ENCODE measurements at places on chromosomes 3 and 15. TPM values are rescaled to one million over a fixed set of nuclear protein-coding genes. Genes with fewer than 3 reads are reported as not detected.

The GOLGA6A gene
- not detected for total RNA-seq

DNA sequence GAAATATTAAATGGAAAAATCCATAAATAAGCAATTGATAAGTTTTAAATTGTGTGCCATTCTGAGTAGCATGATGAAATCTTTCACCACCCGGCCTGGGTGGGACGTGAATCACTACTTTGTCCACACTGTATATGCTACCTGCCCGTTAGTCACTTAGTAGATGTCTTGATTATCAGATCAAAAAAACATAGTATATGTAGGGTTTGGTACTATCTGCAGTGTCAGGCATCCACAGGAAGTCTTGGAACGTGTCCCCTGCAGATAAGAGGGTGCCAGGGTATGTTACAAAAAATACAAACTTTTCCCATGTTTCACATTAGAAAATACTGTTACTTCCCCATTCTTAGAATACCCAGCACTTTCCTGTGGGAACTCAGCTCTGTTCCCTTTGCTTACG lies 35.2 kb downstream of the FAM81A start:
- H3K36me3 ChIP-seq, result no peaks in the 10 kb centered on the region
- H3K4me1 ChIP-seq, result no peaks in the 10 kb centered on the region
- no peak for DNase-seq
- H3K27me3 ChIP-seq, result no peaks in the 10 kb centered on the region

The GOLGA6D gene
- not detected for total RNA-seq

DNA sequence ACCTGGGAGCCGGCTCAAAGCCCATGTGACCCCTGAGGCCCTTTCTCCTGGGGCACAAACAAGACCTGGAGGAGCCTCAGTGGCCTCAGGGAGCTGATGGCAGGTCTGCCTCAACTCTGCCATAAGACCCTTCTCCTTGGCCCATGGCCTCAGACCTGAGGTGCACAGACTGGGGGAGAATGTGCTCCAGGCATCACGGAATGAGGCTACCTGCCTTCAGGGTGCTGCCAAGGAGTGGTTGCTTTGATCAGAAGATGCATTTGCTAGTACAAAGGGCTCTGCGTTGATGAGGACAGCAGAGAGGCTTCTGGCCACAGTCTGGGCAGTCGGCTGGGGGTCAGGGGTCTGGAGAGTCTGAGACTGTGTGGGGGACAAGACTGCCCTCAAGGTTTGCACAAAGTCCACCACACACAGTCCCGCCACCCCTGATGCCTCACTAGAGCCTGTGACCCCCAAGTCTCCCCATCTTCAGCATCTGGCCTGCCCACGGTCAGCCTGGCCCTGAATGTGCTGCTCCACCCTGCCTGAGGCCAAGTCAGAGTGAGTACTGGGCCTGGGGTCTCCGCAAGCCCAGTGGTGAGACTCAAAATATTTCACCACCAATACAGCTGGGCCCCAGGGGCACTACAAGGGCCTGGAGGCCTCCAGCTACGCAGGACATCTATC lies 26.6 kb downstream of the ALDH1L1 start:
- H3K27ac ChIP-seq, result no peak overlapping the region
- H3K27me3 ChIP-seq, result no peaks in the 10 kb centered on the region
- H3K36me3 ChIP-seq, result no peaks in the 10 kb centered on the region
- no peak for DNase-seq
- no peak overlapping the region for H3K4me3 ChIP-seq

DNA sequence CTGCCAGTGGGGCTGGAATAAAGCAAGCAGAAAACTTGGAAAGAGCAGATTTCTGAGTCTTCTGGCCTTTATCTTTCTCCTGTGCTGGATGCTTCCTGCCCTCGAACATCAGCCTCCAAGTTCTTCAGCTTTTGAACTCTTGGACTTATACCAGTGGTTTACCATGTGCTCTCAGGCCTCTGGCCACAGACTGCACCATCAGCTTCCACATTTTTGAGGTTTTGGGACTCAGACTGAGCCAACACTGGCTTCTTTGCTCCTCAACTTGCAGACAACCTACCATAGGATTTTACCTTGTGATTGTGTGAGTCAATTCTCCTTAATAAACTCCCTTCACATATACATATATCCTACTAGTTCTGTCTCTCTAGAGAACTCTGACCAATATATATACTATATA lies 706.6 kb downstream of the NR2F2 start:
- no peaks in the 10 kb centered on the region for H3K4me1 ChIP-seq
- DNase-seq, result no peak
- H3K27ac ChIP-seq, result no peak overlapping the region
- H3K36me3 ChIP-seq, result no peaks in the 10 kb centered on the region

DNA sequence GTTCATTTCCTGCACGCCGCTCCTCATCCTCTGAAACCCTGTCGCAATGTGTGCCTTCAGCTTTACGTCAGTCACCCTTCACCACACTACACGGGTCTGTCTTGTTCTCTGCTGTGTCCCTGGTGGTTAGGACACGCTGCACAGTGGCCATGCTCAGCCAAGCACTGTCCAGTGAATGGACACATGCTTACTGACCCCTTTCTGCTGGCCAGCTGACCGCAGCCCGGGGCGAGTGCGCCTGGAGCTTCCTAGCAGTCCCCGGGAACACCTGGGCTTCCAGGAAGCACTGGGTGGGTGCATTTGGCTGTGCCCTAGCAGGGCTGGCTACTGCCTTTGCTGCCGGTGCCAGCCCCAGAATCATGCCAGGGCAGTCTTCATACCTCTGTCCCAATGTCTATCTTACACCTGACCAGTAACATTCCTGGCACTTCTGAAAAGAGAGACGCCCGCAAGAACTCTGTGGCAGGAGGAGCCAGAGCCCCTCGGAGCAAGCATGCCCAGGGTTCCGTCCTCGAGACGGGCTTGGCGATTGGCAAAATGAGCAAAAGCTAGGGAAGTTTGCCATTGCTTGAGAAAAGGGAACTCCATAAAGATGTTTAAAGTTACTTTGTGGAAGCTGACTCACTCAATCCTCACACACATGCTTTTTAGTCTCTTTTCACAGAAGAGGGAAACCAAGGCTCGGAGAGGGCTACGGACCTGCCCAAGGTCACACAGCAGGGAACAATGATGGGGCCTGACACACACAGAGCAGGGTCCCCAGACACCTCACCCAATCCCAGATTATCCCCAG lies 15.7 kb upstream of the ZXDC start:
- no peak overlapping the region for H3K27ac ChIP-seq
- no peaks in the 10 kb centered on the region for H3K27me3 ChIP-seq
- H3K36me3 ChIP-seq, result no peaks in the 10 kb centered on the region
- H3K4me1 ChIP-seq, result peaks cover 12% of the 10 kb centered on the region
- H3K4me3 ChIP-seq, result no peak overlapping the region

- DNase-seq, result no peak
- H3K4me3 ChIP-seq, result no peak overlapping the region
- no peaks in the 10 kb centered on the region for H3K36me3 ChIP-seq
- peaks cover 39% of the 10 kb centered on the region for H3K4me1 ChIP-seq
Observed at GRCh38 chr3:194736896-194737600, 51.4 kb downstream of the FAM43A start.

- no peaks in the 10 kb centered on the region for H3K27me3 ChIP-seq
- no peaks in the 10 kb centered on the region for H3K36me3 ChIP-seq
- DNase-seq, result no peak
- H3K27ac ChIP-seq, result no peak overlapping the region
- H3K4me1 ChIP-seq, result no peaks in the 10 kb centered on the region
Observed at GRCh38 chr3:167300207-167300606, 79.9 kb downstream of the ZBBX start.

The PRR20G gene
- total RNA-seq, result not detected

GRCh38 chr3:197327701-197328100 lies 29.3 kb upstream of the DLG1 start:
- no peaks in the 10 kb centered on the region for H3K4me1 ChIP-seq
- H3K4me3 ChIP-seq, result no peak overlapping the region
- no peaks in the 10 kb centered on the region for H3K27me3 ChIP-seq

The PLOD2 gene
- 6.8 TPM for total RNA-seq

DNA sequence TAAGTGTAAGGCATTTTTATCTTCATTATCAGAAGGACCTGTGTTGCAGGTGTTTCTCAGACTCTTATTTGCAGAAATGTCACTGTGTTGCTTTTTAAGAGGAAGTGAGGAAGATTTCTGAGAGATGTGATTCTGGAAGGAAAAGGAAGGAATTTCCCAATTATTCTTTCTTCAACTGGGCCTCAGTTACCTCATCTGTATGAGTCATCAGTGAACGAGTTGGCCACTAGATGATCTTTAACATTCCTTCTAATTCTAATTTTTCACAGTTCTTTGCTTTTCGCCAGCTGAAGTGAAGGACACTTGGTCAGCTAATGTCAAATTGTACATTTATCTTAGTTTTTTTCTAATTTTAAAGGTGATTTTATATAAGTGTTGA lies 28.9 kb downstream of the CLEC3B start:
- no peak for DNase-seq
- H3K27ac ChIP-seq, result no peak overlapping the region
- H3K27me3 ChIP-seq, result no peaks in the 10 kb centered on the region
- H3K4me1 ChIP-seq, result no peaks in the 10 kb centered on the region
- H3K36me3 ChIP-seq, result no peaks in the 10 kb centered on the region

The SLC28A1 gene
- 0.84 TPM for total RNA-seq

GRCh38 chr3:69219101-69219708 lies 96.8 kb upstream of the LMOD3 start:
- H3K36me3 ChIP-seq, result peaks cover 93% of the 10 kb centered on the region
- no peak for DNase-seq
- H3K27me3 ChIP-seq, result no peaks in the 10 kb centered on the region
- H3K4me3 ChIP-seq, result no peak overlapping the region

DNA sequence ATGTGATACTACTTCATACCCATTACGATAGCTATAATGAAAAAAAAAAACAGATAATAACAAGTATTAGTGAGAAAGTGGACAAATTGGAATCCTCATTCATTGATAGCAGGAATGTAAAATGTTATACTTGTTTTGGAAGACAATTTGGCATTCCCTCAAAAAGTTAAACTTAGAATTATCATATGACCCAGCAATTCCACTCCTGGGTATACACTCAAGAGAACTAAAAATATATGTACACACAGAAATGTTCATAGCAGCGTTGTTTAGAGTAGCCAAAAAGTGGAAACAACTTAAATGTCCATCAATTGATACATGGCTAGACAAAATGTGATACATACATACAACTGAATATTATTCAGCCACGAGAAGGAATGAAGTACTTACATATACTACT lies 69.9 kb downstream of the PRICKLE2 start:
- H3K27ac ChIP-seq, result no peak overlapping the region
- H3K27me3 ChIP-seq, result no peaks in the 10 kb centered on the region
- peaks cover 12% of the 10 kb centered on the region for H3K4me1 ChIP-seq
- no peak overlapping the region for H3K4me3 ChIP-seq
- DNase-seq, result no peak

GRCh38 chr15:75208501-75209288 lies 7.0 kb downstream of the C15orf39 start:
- peaks cover 57% of the 10 kb centered on the region for H3K4me1 ChIP-seq
- DNase-seq, result no peak
- no peaks in the 10 kb centered on the region for H3K27me3 ChIP-seq
- no peaks in the 10 kb centered on the region for H3K36me3 ChIP-seq
- H3K27ac ChIP-seq, result no peak overlapping the region
- no peak overlapping the region for H3K4me3 ChIP-seq

GRCh38 chr3:17579289-17580031 lies 163.0 kb downstream of the TBC1D5 start:
- H3K27ac ChIP-seq, result no peak overlapping the region
- no peaks in the 10 kb centered on the region for H3K27me3 ChIP-seq
- peaks cover 10% of the 10 kb centered on the region for H3K4me1 ChIP-seq
- H3K36me3 ChIP-seq, result no peaks in the 10 kb centered on the region

The MEX3B gene
- total RNA-seq, result 4.2 TPM

The ALDH1L1 gene
- 29.0 TPM for total RNA-seq

GRCh38 chr15:44144184-44144583 lies 50.9 kb downstream of the FRMD5 start:
- no peaks in the 10 kb centered on the region for H3K36me3 ChIP-seq
- no peaks in the 10 kb centered on the region for H3K27me3 ChIP-seq
- no peak overlapping the region for H3K27ac ChIP-seq
- peaks cover 7% of the 10 kb centered on the region for H3K4me1 ChIP-seq
- no peak overlapping the region for H3K4me3 ChIP-seq

The HTD2 gene
- 12.4 TPM for total RNA-seq

The GRK7 gene
- total RNA-seq, result not detected

The FRMD5 gene
- 46.8 TPM for total RNA-seq

- DNase-seq, result no peak
- no peak overlapping the region for H3K4me3 ChIP-seq
- no peaks in the 10 kb centered on the region for H3K27me3 ChIP-seq
- H3K4me1 ChIP-seq, result no peaks in the 10 kb centered on the region
- no peak overlapping the region for H3K27ac ChIP-seq
Observed at GRCh38 chr3:192061426-192061825, 600.5 kb downstream of the PYDC2 start.

The BHLHE40 gene
- total RNA-seq, result 53.7 TPM

- DNase-seq, result no peak
- H3K4me3 ChIP-seq, result no peak overlapping the region
- no peak overlapping the region for H3K27ac ChIP-seq
- H3K27me3 ChIP-seq, result no peaks in the 10 kb centered on the region
- no peaks in the 10 kb centered on the region for H3K36me3 ChIP-seq
Observed at GRCh38 chr3:39965997-39966396, 156.6 kb downstream of the MYRIP start.

The FSIP1 gene
- 2.5 TPM for total RNA-seq

The A4GNT gene
- not detected for total RNA-seq

DNA sequence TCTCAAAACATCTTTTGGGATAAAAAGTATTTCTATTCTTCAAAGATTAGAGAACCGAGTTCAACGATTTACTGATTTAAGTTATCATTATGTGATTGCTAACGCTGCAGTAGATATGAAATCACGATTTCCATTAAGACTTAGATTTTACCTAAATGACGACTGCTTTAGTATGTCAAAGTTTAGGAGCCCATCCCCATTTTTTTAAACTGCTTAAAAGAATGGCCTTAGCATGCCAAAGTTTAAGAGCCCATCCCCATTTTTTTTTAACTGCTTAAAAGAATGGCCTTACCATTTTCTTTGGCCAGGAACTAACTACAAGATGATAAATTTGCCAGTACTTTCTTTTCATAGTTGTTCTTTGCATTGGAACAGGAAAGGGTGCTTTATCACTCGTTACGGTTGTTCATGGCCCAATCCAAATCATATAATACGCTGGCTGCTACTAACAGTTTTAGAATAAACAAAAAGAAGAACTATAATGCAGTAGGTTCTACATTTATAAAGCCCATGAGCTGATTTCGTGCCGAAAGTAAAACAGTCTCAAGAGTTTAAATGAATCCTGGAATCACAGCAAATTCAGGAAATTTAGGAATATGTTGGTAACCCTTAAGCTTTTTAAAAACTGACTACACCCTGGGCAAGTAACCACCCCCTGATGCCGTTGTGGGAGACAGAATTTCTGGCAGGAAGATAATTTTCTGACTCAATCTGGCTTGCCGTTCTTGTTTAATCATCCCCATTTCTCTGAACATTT lies 869 bp upstream of the TSC22D2 start:
- H3K36me3 ChIP-seq, result no peaks in the 10 kb centered on the region
- no peaks in the 10 kb centered on the region for H3K27me3 ChIP-seq
- no peak for DNase-seq
- no peaks in the 10 kb centered on the region for H3K4me1 ChIP-seq
- peak overlapping the region; percentile 90 for H3K4me3 ChIP-seq

Measured in heart left ventricle (tissue), 16 donors.